ENCODE measurements at places on chromosomes 16 and 17.
A peak's percentile ranks its signal among the peaks of the same experiment; 100 is the strongest.

GRCh38 chr16:50814052-50814451, 72.2 kb downstream of the CYLD start:
- no peak for DNase-seq

DNA sequence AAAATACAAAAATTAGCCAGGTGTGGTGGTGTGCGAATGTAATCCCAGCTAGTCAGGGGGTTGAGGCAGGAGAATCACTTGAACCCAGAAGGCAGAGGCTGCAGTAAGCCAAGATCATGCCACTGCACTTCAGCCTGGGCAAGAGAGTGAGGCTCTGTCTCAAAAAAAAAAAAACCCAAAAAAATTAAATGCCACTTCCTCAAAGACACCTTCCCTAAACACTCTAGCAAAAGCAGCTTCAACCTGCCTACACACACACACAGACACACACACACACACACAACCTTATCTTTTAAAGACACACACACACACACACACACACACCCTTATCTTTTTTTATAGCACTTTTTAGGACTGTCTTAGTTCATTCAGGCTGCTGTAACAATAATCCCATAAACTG, 201.7 kb upstream of the PSMD7 start:
- no peak for DNase-seq

DNA sequence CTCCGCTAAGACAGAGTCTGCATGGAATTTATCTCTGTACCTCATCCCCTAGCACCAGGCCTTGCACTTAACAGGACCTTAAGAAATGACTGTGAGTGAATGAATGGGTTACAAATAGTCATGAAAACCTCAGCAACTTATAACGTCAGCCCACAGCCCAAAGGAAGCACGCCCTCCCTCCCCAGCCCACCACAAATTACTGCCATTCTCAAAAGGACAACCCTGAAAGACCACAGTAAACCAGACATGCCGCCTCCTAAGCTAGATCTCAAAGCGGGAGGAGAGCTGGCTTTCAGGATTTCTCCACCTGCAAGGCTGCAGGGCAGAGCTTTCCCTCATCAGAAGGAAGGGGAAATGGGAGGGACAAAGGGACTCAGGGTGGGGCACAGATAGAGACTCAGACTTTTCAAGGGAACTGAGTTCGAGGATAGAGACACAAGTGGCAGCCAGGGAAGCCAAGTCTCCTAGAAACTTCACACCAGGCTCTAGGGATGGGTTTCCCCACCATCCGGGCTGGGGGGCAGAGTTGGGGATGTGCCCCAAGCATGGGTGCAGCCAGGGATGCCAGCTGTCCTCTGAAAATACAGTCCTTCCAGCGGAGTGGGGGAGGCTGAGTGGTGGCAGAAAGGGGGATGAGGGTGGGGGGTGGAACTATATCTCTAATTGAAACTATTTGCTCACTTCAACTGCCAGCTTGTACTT, 56.7 kb downstream of the PLXDC1 start:
- no peak for DNase-seq

- DNase-seq = no peak
These were observed 276.8 kb downstream of the NTN1 start for GRCh38 chr17:9298135-9298534.

DNA sequence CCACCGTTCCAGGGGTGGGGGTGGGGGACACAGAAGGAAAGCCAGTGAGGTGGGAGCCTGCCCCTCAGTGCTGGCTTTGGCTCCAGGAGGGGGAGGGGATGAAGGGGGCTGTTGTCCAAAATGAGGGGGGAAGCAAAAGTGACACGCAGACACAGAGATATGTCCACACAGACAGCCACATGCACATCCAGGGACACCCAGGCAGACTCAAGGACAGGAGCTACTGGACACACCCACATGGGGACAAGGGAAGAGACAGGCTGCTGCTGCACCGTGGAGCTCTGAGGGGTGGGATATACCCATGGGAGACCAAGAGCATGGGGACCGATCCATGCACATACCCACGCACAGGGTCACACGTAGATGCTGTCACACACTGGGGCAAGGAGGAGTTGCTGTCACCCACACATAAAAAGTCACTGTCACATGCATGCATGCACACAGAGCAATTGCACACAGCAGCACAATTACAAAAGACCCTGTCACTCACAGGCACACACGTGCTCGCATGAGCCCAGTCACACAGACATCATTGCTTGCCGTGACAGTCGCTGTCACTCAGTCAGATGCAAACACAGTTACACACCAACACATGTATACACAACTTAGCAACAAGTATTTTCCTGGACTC, 1.3 kb downstream of the THRA start:
- DNase-seq = no peak

DNA sequence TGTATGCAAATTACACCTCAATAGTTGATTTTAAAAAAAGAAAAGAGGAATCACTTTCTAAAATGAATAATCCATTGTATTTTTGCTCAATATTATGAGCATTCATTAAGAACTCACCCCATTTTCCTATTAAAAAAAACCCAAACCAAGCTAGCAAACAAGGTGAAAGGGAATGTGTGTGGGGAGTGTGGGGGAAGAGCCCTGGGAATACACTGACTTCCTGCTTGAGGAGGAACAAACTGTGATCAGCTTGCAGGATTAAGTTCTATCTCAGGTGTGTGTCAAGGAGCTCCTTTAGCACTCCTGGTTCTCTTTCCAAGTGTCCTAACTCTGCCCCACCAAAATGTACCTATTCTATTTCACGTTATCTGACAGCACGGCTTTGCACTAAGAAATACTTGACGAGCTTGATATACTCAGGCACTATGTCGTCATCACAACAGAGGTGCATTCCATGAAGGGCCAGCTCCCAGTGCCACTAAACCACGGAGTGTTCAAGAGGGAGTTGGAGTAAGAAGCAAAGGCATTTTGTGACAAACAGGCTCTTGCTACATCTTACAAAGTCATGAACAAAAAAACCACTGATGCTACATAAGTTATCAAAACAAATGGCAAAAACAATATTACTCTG, 73.2 kb downstream of the MYH10 start:
- no peak for DNase-seq

GRCh38 chr17:80987941-80988461, 3.6 kb upstream of the CHMP6 start:
- DNase-seq = no peak

GRCh38 chr17:81842725-81843504, 8.1 kb upstream of the PPP1R27 start:
- DNase-seq = no peak

- no peak for DNase-seq
These were observed 136.9 kb downstream of the TMEM132E start for GRCh38 chr17:34716291-34716690.

DNA sequence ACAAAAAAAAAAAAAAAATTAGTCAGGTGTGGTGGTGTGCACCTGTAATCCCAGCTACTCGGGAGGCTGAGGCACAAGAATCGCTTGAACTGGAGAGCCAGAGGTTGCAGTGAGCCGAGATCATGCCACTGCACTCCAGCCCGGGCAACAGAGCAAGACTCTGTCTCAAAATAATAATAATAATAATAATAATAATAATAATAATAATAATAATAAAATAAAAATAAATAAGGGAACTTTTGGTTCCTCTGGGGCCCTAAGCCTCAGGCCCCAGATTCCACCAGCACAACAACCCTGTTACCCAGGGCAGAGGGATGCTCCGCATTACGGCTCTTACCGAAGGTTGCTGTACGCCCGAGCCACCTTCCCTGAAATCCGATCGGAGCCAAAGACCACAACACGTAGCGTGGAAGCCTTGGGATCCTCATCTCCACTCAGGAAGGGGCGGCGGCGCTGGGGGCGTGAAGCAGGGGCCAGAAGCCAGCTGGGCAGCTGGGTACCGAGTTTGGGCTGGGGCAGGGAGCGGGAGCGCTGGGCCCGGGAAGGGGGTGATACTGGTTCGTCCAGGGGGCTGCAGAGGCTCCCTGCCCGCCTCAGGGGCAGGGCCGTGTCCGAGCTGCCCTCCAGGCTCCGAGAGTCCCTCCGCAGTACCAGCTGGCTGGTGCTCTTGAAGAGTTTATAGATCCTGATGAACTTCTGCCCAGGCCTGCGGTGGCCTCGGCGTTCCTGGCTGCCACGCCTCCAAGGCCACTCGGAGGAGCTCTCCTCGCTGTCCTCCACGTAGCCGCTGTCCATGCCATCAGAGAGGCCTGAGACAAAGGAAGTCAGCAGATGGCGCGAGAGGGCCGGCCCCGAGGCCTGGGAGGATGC, 20.6 kb upstream of the PIK3R6 start:
- DNase-seq = no peak

DNA sequence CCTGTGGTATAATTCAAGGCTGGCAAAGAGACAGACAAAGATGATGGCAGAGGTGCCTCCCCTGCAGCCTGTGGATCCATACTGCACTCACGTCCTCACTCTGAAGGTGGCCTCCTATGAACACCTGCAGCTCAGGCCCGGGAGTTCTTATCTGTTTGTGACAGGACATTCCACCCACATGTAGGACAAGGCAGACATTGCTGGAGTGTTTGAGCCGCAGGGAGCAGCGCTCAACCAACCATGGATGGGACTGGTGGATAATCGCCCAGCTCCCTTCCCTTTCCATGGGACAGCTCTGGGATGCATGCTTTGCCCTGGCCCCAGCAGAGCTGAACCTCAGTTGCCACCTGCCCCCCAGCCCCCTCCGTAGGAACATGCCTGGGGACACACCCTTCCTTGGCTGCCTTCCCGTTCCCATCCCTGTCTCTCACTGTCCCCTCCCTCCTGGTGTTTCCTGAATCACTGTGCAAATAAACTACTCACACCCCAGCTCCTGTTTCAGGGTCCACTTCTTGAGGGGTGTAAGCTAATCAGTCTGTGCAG, 22.2 kb downstream of the ITPRIPL2 start:
- DNase-seq = no peak

DNA sequence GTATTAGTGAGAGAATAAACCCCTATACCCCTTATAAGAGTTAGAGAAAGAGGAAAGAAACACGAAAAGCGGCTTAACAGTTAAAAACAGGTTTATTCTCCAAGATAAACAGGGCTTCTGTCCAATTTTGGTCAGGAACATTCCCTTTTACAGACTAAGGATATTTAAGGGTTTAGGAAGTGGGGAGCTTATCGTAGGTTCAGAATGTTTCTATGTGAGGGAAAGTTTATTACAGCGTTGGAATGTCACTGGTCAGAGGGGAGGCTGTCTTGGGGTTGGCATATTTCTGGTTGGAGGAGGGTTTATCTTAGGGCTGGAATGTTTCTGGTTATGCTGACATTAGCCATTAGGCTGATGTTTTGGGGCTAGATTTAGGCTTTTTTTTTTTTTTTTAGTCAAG, 34.1 kb upstream of the WWOX start:
- no peak for DNase-seq

GRCh38 chr16:5062790-5063765, 2.7 kb downstream of the C16orf89 start:
- DNase-seq = no peak

GRCh38 chr16:78072275-78072674, 27.2 kb upstream of the WWOX start:
- DNase-seq = no peak

DNA sequence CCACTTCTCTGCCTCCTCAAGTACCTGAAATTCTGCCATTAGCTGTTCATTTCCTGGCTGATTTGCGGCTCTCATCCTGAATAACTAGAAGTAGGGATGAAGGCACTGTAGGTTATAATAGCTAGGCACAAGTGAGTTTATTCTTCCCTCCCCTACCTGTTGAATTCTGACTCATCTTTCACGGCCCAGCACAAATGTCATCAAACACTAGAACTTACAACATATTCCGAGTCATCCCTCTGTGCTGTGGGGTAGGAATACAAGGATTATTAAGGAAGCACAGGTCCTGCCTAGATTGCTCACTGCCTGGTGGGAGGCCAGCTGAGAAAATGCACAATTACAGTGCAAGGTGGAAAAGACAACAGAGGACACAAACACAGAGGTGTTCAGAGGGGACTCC, 103.7 kb upstream of the ASIC2 start:
- DNase-seq = no peak

DNA sequence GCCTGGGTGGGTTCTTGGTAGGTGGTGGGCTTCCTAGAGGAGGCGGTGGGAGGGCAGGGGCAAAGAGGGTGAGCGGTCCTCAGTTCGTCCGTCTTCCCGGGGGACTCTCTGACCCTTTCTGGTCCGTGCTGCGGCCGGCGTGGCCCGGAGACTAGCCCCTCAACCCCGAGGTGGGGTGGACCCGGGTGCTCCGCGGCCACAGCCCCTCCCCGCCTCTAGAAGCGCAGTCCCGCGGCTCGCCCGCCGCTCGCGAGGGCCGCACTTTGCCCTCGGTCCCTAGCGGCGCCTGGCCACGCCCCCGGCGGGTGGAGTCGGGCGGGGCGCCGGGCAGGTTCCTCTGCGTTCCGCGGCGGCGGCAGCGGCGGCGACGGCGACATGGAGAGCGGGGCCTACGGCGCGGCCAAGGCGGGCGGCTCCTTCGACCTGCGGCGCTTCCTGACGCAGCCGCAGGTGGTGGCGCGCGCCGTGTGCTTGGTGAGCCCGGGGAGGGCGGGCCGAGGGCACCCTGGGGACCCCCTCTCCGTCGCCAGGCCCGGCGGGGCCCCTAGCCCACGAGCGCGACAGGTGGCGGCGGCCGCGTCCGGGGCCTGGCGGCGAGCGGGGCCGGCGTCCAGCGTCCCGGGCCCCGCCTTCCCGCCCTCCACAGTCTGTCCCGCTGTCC, at the start of gene SYNGR2:
Gene SYNGR2 (plus strand): TSS at position 340 of the 661 bp plus-strand sequence. CDS start 36 bp downstream, at position 376.
- peak; percentile 27 for DNase-seq

GRCh38 chr16:57937861-57938260, 33.1 kb downstream of the CNGB1 start:
- no peak for DNase-seq

DNA sequence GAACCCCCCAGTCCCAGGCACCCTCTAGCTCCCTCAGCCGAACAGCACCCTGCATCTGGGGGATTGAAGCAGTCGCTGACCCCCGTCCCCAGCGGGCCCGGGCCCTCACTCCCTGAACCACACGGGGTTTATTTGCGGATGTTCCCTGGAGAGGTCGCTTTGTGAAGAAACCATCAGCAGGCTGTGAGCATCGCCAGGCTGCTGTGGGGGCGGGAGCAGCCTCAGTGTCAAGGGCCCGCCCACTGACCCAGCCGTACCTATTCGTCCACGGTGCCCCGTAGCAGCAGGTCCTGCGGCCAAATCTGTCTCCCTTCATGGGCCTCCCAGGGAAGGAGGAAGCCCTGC, 6.4 kb upstream of the RAB40C start:
- DNase-seq = no peak
